ENCODE measurements at places on chromosomes 16 and 17.

DNA sequence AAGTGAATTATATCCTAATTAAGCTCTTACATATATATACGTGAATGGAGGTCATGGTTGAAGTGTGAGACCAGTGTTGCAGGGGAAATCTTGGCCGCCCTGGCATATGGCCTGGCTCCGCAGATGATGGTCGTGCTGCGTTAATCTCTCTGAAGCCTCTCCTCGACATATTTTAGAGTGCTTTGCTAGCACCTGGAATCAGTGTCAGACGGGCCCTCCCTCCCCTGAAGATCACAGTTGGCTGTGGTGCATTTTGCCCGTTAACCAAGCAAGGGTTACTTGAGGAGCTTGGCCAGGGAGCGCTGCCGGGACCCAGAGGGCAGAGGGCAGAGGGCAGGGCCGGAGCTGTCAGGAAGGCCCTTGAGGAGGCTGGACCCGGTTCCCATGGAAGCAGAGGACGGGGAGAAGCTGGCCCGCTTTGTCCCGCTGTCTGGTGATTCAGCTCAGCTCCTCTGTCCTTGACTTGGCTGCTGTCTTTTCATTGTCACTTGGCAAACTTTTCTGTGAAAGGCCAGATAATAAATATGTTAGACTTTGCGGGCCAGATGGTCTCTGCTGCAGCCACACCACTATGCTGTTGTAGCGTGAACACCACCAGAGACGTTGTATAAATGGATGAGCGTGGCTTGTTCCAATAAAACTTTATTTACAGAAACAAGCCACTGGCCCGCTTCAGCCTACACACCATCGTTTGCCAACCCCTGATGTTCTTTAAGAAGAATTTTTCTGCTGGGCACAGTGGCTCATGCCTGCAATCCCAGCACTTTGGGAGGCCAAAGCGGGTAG, 32.3 kb downstream of the CIBAR2 start:
- DNase-seq: no peak

GRCh38 chr16:55568207-55568606, 1.7 kb downstream of the CAPNS2 start:
- no peak for DNase-seq

GRCh38 chr16:19808061-19808641, 76.5 kb downstream of the GPRC5B start:
- no peak for DNase-seq

- DNase-seq: no peak
These were observed 4.3 kb upstream of the METRN start for GRCh38 chr16:710500-711075.
